Right lung (tissue), 10 donors: ENCODE measurements at places on chromosomes 12 and 14. TPM values are rescaled to one million over a fixed set of nuclear protein-coding genes. Genes with fewer than 3 reads are reported as not detected.

- DNase-seq, result no peak
Measured at GRCh38 chr12:6778217-6778573, 5.9 kb downstream of the LAG3 start.

- no peak for DNase-seq
Measured at GRCh38 chr14:22210026-22210425, 379.0 kb downstream of the DAD1 start.

GRCh38 chr12:24562771-24563431 is 386.0 kb downstream of the BCAT1 start:
- peak; percentile 75 for DNase-seq

Gene PTPN6
- 16.6 TPM for polyA plus RNA-seq

DNA sequence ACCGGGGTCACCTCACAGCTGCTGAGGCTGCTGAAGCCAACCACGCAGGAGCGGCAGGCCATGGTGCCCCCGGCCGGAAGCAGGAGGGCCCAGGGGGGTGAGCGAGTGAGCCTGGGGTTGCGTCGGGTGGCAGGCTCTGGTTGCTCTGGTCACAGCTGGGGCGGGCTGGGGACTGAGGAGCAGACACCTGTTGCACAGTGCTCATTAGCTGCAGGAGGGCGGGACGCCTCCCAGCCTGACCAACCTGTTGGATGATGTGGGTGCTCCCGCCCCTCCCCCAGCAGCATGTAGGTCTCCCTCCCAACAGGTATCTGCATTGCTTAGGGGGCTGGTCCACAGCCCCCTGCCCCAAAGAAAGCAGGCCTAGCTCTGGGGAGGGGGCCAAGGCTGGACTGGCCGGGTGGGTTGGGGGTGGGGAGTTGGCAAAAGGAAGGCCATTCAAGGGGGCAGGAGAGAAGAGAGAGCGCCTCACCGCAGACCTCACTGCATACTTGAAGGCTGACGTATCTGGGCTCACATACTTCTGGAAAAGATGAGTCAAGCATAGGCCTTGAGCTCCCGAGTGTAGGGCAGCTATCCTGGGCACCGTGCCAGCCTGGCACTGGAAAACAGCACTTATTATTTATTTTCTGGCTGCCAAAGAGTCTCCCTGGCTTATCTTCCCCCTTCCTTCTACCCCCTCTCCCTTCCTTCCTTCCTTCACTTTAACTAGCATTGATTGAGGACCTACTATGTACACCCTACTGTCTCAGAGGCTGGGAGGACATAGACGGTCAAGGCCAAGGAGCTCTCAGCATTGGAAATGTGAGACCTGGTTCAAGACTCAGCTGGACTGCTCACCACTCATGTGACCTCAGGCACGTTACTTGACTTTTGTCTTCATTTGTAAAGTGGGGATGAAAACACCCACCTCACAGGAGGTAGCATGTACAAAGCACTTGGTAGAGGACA is at the start of gene KRT80:
Gene KRT80 (minus strand): TSS at position 174 of the 951 bp plus-strand sequence. CDS start 112 bp downstream, at position 62.
- peak; percentile 67 for DNase-seq

Gene NOS1
- polyA plus RNA-seq, result 0.19 TPM

Gene PLEKHD1
- 0.25 TPM for polyA plus RNA-seq

DNA sequence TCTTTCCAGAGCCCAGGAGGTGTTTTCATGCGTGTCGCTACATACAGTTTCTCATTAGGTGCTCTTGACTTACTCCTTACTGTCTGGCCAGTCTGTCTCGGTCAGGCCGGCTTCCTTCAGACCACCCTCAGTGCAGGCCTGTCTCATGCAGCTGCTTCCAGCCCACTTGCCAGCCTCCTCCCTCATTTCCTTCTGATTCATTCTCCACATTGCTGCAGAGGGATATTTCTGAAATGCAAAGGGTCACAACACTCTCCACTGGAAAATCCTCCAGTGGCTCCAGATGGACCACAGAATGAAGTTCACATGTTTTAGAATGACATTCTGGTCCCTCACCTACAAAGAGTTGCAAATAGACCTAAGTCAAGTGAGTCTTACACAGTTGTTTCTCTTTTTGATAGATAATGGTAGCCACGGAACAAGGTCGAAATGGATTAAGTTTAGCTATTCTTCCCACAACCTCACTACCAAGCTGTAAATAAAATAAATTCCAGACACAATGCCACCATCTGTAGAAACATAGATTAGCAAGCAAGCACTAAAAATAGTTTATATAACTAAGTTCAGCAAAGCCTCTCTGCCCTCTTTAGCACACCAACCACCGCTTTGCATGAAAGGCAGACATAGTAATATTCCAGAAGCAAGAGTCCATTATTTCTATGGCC is 146.9 kb downstream of the ESR2 start:
- peak; percentile 60 for DNase-seq

- no peak for DNase-seq
Measured at GRCh38 chr12:92539110-92539749, 163.6 kb upstream of the PLEKHG7 start.

Gene CISTR
- not detected for polyA plus RNA-seq

GRCh38 chr14:89027097-89027740 is 202.8 kb downstream of the TTC8 start:
- DNase-seq, result peak; percentile 55

- DNase-seq, result no peak
Measured at GRCh38 chr14:30242744-30243143, 315.1 kb upstream of the PRKD1 start.

- DNase-seq, result no peak
Measured at GRCh38 chr12:46771268-46771827, 54.4 kb downstream of the SLC38A4 start.

DNA sequence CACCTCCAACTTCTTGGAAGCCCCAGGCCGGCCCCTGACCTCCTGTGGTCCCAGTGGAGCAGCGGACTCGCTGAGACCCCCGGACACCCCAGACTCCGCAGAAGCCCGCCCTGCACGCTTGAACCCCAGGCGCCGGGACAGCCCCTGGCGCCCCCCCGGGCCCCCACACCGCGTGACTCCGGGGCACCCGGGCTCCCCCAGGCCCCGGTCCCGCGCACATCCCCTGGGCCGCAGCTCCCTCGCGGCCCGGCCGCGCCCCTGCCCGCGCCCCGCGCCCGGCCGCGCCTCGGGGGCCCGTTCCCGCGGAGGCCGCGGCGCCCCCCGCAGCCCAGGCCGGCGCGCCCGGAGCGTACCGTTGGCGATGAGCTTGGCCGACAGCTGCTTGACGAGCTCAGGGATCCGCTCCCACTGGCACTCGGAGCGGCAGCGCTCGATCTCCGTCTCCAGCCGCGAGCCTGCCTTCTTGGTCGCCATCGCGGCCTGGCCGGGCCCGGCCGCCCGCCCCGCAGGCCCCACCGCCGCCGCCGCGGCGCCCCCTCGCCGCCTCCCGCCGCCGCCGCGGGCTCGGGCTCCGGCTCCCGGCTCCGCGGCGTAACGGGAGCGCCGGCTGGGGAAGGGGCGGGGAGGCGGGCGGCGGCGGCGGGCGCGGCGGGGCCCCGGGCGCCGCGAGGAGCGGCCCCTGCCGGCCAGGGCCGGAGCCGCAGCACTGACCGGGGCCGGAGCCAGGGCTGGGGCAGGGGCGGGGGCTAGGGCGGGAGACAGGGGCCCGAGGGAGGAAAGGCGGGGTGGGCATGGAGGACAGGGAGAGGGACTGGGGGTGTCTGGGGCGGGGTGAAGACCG is at the start of gene TTC7B:
Gene TTC7B (minus strand): TSS at position 609 of the 841 bp plus-strand sequence. CDS start 135 bp downstream, at position 474.
- no peak for DNase-seq

DNA sequence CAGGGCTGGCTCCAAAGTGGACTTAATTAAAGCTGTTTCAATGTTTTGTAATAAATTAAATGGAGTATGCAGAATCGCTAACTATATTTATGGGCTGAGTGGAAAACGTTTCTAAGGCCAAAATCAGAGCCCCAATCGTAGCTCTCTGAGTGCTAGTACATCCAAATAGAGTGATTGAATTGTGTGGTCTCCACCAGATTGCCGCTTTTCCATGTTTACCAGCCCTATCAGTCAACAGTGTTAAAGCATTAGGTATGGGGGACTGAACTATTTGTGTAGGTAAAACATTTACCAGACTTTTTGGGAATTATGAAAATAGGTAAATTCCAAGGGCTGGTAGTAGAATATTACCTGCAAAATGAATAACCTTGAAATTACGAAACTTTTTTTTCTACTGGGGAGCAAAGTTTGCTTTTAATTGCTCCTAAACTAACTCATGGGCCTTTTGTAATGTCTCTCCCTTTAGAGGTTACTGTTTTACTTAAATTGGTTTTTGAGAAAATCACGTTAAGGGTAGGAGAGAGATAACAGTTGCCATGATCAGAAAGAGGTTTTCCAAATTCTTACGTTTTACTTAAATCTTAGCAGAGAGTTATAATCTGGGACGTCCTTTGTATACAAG is 28.0 kb upstream of the METAP2 start:
- DNase-seq, result no peak

Gene SCN8A
- polyA plus RNA-seq, result 1.2 TPM

GRCh38 chr14:103096387-103096786 is 1.9 kb downstream of the EXOC3L4 start:
- DNase-seq, result no peak

- no peak for DNase-seq
Measured at GRCh38 chr12:132143336-132144071, 615 bp downstream of the DDX51 start.

DNA sequence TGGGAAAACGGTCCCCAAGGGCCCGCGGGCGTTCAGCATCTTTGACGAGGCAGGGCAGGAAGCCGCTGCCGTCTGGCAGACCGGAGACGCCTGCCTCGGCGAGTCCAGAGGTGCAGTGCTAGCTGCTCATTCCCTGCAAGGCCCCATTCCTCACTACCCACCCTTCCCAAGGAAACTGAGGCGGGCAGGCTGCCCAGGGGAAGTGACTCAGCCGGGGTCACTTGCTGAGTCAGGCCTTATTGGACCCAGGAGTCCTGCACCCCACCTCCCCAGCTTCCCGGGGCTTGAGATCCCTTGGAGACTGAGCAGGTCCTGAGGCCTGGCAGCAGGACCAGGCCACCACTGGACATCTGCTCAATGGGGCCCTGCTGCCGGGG is 3.7 kb downstream of the SH2B3 start:
- DNase-seq, result no peak

Gene RNASE12
- not detected for polyA plus RNA-seq

DNA sequence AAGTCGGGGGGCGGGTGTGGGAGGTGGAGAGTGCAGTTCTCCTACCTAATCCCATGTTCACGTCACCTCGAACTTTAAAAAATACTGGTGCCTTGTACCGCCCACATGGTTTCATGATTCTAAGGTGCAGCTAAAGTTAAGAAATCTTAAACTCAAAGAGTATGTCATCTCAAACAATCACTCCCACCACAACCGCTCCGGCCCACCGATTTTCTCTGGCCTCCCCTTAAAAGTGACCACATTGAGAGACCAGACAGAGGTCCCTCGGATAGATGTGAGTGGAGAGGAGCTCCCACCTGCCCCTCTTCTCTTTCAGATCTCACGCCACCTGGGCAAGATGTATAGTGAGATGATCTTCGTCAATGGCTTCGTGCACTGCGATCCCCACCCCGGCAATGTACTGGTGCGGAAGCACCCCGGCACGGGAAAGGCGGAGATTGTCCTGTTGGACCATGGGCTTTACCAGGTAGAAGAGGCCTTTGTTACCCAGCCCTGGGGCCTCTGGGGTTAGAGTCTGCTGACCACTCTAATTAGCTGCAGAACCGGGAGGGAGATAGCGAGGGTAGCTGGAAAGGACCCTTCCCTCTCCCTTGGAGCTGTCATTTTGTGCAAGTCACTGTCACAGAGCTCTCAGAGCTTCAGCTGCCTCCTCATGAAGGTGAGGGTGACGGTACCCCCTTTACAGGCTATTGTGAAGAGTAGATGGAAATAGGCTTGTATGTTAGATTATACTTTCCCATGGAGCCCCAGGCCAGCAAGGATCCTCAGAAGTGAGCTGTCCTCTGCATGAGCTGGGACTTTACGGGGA is 124.4 kb downstream of the ADCK1 start:
- DNase-seq, result no peak

Gene PIANP
- polyA plus RNA-seq, result 5.2 TPM

Gene ENDOU
- 0.24 TPM for polyA plus RNA-seq

DNA sequence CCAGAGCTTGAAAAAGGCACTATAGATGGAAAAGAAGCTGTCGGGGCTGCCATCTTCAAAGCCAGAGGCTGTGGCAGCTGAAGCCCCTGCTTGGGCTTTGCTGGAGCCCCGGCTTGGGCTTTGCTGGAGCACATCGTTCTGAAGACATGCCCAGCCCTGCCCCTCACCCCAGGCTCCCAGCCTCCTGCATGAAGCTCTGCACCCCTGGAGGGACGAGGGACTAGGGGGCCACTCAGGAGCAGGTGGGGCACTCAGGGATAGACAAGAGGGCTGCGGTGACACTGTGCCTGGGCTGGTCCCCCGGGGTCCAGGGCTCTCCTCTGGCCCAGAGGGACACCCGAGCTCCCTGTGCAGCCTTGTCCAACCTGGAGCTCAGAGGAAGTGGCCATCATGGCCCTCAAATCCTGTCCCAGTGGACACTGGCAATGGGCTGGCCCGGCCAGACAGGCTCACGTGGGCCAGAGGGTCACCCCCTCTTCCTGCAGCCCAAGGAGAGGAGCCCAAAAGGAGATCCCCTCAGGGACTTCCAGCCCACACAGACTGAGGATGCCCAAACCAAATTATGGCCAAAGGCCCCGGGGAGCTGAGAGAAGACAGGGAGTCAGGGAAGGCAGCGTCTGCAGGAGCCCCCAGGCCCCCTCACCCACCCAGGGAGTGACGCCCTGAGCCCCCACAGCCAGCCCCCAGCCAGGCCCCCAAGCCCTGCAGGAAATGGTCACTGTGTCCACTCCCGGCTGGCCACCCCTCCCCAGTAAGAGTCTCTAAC is 23.1 kb upstream of the C14orf180 start:
- DNase-seq, result no peak

- no peak for DNase-seq
Measured at GRCh38 chr12:95805864-95806671, 15.5 kb upstream of the NTN4 start.

GRCh38 chr14:51394384-51394783 is 154.3 kb downstream of the TMX1 start:
- DNase-seq, result no peak

DNA sequence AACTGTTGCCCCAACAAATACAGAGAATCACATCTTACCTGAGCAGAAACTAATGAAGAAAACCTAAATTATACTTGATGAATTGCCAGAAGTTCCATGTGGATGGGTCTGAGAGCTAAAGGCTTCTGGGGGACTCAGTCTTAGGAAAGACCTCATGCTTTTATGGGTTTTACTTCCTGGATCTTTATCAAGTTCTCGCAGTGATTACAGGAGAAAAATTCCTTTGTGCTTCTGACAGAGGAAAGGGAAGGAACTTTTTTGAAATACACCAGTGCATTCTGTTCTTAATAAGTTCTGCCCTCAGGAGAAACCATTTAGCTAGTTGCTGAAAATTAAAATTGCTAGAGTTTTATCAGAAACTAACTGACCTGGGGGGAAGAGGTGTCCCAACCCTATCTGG is 203.9 kb upstream of the KITLG start:
- no peak for DNase-seq

DNA sequence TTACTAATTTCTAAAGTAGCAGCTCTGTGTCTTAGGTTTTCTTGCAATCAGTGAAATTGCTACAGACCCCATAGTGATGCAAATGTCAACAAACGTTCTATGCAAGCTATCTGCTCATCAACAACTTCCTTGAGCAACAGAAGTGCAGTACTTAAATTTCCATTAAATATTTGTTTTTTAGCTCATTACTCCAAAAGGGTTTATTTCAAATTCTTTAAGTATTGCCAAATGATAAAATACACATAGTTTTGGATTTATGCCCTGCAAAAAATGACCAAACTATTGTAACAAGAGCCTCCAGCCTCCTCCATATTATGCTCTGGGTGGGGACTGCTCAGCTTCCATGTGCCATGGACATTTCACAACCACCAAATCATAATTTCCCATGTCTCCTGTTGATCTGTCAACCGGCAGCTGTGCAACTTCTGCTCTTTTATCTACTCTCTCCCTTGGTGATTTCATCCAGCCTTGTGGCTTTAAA is 4.4 kb downstream of the BDKRB1 start:
- DNase-seq, result peak; percentile 91
